Right atrium auricular region (tissue), 2 donors: ENCODE measurements at places on chromosomes 5 and 9. TPM values are rescaled to one million over a fixed set of nuclear protein-coding genes. Genes with fewer than 3 reads are reported as not detected.

- no peak for DNase-seq
Measured at GRCh38 chr9:34512131-34513078, 10.4 kb downstream of the ENHO start.

PCDHB11 gene
- 1.8 TPM for total RNA-seq

GRCh38 chr9:127741831-127742434 lies 6.8 kb upstream of the TOR2A start:
- DNase-seq: no peak

DNA sequence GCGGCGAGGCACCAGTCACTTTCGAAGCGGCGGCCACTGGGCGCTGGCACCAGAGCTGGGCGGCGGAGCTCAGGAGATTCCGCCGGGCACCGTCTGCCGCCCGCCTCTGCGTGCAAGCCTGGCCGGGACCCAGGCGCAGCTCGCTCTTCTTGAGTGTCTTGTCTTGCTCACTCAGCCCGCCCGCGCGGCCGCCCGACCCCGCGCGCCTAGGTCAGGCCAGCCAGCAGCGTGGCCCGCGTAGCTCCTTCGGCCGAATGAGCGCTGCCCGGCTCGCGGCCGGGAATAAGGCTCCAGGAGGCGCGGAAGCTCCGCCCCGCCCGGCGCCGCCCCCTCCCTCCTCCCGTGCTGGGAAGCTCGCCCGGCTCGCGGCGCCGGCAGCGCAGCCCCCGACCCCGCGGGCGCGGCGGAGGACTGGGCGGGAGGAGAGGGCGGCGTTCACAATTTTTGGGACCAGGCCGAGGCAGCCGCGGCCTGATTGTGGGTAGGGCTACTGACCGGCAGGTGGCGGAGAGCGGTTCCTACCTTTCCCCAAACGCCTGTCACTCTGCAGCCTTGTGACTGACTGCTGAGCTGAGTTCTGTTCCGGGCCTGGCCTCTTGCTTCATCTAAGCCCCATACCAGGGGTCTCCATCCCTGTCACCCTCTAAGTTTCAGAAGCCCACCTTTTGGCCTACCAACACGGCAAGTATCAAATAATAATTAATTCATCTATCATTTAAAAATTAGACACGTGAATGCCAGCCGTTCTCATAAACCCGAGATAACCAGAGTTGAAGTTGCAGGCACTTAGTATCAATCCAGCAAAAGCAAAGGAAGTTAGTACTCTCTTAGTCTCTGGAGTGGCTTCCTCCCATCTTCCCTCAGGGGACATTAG lies at the start of gene HBEGF:
HBEGF (minus strand) TSS at position 256 of the 874 bp plus-strand sequence. CDS start 275 bp downstream, outside the sequence.
- DNase-seq: peak; percentile 83

GRCh38 chr9:131297903-131298302 lies 8.4 kb downstream of the PLPP7 start:
- no peak for DNase-seq

EPB41L4A gene
- 17.9 TPM for total RNA-seq

DNA sequence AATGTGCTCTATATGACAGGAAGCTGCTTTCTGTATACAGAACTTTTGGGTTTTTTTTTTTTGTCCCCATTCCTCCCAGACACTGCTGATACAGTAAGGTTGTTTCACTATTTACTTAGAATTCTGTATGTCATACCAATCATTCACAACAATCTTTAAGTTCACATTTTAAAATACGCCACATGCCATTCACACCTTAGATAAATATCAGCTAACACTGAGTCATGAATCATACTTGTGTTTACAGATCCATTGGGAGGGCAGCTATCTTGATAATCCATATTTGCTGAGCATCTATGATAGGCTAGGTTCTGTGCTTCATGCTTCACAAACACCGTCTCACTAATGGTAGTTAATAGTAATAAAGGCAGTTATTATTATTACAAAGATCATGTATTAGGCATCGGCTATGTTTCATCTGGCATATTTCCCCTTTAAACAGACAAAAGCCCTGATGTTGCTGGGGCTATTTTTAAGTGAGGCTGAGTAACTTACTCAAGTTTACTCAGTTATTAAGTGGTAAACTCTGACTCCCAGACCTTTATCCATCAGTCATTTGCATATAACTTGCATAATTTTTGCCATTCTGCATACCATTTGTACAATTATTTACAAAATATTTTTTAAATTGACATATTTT lies 152.2 kb upstream of the HMHB1 start:
- DNase-seq: no peak

GRCh38 chr5:175694371-175695160 lies 36.7 kb downstream of the HRH2 start:
- no peak for DNase-seq

- no peak for DNase-seq
Measured at GRCh38 chr5:34047774-34048572, 5.0 kb upstream of the C1QTNF3 start.

GRCh38 chr9:32918628-32919027 lies 82.8 kb downstream of the APTX start:
- DNase-seq: no peak

- DNase-seq: no peak
Measured at GRCh38 chr9:35277628-35278359, 116.0 kb downstream of the UNC13B start.

DNA sequence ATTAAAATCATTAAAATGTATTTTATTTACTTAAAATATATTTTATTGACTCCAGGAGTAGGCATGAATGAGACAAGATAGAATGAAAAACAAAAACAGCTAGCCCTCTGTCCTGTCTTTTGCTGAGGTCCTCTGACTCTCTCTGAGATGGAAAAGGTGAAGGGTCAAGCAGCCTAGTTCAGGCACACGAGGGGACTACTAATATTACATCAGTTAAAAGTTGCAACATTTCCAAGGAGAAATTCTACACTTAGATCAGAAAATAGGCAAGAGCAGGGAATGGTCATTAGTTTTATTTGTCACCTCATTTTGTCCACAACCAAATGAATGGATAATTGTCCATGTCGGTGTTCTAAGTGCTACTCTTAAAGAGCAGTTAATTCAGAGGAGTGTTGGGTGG lies 148.5 kb downstream of the CDH10 start:
- no peak for DNase-seq

DNA sequence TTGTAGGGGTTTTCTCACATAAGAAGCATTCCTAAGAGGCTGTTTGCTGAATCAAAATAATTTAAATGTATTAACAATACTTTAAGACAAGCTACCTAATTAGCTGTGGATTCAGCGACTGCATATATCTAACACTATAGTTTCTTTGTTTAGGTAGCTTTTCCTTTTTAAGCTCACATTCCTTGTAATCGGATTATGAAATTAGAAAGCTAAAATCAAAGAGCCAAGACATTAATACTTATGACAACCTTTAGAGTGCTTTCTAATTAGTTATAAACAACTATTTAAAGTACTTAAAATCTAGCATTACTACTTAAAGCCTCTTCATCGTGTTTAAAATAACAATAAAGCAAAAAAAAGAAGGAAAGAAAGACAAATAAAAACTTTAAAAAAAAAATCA lies 137.3 kb upstream of the RETREG1 start:
- no peak for DNase-seq

DNA sequence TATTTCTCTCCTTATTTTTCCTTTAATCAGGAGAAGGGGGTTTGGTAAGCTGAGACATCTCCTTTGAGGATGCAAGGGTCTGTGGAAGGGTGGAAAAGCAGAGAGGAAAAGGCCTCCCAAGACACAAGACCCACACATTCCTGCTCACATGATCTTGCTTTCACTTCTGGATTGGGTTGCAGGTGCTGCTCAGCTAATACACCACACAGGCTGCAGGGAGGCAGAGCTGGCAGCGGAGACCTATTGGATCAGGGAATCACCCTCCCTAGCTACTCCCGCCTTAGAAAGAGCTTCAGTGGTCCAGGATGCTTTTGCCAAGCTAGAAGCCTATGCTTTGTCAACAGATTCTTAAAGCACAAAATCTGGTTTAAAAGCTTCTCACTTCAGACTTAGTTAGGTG lies 87.6 kb upstream of the IL33 start:
- DNase-seq: no peak

DNA sequence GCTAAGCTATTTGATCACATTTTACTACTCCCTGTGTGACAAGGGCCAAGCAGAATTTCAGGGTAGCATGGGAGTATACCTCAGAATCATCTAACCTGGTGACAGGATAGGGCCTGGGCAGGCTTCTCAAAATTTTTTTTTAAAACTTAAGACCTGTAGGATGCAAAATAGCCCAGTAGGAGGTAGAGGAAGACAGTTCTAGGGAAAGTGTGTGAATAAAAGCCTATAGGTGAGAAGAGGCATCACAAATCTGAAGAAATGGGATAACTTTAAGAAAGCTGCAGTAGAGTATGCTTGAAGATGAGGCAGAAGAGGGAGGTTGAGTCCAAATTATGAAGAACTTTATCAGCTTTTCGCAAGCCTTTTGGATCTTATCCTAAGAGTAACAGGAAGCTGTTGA lies 32.3 kb downstream of the CNTRL start:
- no peak for DNase-seq

DNA sequence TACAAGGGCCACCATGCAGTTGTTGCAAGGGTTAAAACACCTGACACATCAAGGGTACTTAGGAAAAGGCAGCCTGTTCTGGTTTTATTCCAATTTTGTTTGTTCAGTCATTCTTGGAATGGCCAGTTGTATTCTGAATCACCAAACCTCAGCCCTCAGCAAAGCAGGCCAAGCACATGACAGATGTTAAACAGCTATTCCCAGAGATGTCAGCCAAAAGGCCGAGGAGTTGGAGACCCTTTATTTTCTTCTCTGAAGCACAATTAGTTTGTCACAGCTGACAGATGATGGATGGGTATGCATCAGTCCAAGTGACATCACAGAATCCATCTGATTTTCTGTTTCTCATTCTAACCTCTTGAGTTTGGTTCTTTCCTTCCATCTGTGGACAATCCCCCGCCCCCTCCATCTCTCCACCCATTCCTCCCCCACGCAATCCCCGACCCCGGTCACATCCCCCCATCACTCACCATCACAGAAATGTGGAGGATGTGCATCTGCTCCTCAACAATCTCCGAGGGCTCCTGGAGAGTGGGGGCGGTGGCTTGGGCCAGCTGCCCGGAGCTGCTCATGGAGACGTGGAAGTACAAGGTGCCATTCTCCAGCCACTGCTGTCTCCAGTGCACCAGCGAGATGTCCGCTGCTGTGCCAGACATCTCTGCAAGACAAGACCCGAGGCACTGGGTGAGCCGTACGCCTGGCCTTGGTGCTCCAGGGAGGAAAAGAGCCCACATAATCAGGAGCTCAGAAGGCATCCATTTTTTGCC lies 123.8 kb downstream of the ASTN2 start:
- DNase-seq: no peak
